ENCODE measurements at places on chromosomes 11 and 22.

GRCh38 chr11:134667505-134667904, 255.5 kb upstream of the B3GAT1 start:
- no peak for DNase-seq

GRCh38 chr11:36249246-36249645, 40.0 kb downstream of the COMMD9 start:
- no peak for DNase-seq

DNA sequence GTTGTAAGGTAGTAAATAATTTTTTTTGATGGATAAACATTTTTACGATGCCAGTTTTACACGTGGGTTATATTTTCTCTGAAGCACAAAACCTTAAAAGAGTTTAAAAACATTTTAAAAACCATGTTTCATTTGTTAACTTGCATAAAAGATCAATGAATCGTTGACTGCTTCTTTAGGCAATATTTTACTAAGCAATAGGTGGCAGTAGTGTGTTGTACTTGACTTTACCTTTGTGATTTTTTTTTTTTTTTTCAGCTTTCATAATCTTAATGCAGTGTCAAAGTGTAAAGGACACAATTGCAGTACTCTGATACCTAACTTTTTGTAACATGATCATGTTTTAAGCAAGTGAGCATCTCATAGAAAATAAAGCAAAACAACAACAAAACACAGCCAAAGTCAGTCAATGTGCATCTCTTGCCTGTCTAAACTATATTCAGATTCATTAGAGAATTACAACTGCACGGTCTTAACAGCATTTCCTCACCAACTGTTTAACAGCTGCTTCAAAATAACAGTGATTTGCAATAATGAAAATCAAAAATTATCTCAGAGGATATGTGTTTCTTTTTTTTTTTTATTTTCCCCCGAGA, 27.7 kb downstream of the DNAJC24 start:
- no peak for DNase-seq

- no peak for DNase-seq
Observed at GRCh38 chr11:60821827-60822599, 19.9 kb upstream of the CCDC86 start.

DNA sequence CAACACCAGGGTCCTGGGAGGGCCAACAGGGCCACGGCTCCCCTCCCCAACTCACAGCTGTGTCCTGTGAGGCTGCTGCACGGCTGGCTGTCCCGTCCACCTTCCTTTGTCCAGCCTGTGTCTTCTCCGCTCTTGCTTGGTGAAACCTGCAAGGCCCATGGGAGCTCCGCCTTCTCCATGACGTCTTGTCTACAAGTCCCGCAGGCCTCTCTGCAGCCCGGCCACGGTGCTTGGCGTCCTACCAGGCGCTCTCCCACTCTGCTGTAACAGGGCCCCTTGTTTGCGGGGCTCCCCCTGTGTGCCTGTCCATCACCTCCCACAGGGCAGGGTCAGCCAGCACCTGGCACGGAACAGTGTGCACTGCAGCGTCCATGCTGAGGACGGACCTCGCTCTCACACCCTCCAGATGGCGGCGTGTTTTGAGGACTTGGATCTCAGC, 866.8 kb downstream of the TBC1D22A start:
- no peak for DNase-seq

DNA sequence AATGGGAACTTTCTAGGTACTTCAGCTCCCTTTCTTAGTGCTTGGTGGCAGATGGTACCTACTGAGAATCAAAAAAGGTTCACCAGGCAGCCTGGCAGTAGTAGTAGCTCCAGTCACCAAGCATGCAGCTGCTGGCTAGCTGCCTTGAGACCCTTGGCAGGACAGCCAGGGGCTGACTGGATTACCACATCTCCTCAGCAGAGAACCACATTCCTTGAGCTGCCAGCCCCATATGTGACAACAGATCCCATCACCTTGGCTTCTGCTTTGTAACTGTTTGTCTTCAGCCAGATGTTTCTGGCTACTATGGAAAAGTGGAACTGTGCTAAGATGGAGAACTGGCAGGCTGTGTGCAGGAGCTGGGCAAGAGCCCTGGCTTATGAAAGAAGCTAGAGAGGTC, 39.6 kb upstream of the CHRM4 start:
- no peak for DNase-seq

All from CD4-positive, alpha-beta T cell treated with Interleukin-6 at 100 ng/mL for 8 hours (primary cell).